ENCODE measurements at places on chromosomes 12 and 14.

GRCh38 chr12:69894800-69895383, 69.9 kb downstream of the MYRFL start:
- no peak for DNase-seq

DNA sequence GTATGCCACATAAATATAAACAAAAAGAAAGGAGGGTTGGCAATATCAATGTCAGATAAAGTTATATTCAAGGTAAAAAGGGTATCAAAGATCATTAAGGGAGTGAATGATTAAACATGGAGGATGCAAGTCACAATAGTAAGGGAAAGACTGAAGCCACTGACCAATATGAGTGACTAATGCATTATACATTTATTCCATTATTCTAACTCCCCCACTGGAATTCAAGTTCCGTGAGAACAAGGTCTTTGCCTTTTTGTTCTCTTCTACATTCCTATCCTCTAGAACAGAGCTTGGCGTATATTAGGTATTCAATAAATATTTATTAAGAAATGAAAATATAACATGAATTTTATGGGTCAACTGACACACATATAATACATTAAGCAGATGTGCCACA, 30.7 kb downstream of the MAP4K5 start:
- DNase-seq, result no peak

DNA sequence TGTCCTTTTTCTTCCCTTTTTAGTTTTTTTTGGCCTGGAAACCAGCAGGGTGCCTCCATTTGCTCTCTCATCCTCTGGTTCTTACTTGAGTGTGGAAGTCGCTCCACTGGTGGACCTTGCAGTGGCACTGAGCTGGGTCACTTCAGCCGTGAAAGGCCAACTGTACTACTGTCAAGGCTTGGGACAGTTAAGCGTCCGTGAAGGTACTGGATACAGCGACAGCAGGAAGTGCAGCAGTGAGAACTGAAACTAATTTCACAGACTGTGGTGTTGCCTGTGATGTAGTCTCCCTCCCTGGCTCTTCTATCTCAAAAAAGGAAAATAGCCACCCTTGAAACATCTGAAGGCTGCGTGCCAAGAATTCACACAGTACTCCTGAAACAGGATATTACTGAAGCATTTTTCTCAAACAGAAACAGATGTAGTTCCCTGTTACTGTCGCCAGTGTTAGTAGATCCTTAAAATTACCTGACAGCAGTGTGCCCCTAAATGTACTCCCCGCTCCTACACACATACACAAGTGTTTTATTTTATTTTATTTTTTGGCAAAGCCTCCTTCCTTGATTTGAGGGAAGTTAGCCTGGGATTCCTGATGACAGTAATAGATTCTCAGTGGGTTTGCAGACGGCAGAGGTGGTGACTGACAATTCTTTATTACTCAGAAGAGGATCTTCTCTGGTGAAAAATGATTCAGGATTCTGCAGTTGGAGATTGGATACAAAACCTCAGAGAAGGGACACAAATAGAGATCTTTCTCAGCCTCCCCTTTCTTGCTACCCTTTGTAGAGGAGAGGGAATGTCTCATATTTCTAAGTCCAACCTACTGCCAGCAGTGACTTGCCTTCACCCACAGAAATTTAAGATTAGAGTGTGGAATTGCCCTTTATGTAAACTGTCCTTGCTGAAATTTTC, 4.4 kb downstream of the SUSD6 start:
- DNase-seq, result no peak

GRCh38 chr12:57223191-57224165, 6.0 kb upstream of the SHMT2 start:
- DNase-seq, result no peak

All from suprapubic skin (tissue), 4 donors.